ENCODE measurements at places on chromosomes 12 and 14. TPM values are rescaled to one million over a fixed set of nuclear protein-coding genes. Genes with fewer than 3 reads are reported as not detected.

KLRK1 gene
- not detected for total RNA-seq

PLCZ1 gene
- total RNA-seq: not detected

LUM gene
- total RNA-seq: 747 TPM

COX14 gene
- 66.3 TPM for total RNA-seq

TAS2R42 gene
- not detected for total RNA-seq

VDR gene
- 10.4 TPM for total RNA-seq

Measured in cardiac ventricle fibroblast (primary cell).